SJSA1 (cell line): ENCODE measurements at places on chromosomes 5 and 9. TPM values are rescaled to one million over a fixed set of nuclear protein-coding genes. Genes with fewer than 3 reads are reported as not detected.

- H3K4me1 ChIP-seq, result no peaks in the 10 kb centered on the region
- H3K36me3 ChIP-seq, result no peaks in the 10 kb centered on the region
- no peaks in the 10 kb centered on the region for H3K27me3 ChIP-seq
- no peak overlapping the region for H3K27ac ChIP-seq
Measured at GRCh38 chr5:108830705-108831276, 83.1 kb downstream of the FER start.

DNA sequence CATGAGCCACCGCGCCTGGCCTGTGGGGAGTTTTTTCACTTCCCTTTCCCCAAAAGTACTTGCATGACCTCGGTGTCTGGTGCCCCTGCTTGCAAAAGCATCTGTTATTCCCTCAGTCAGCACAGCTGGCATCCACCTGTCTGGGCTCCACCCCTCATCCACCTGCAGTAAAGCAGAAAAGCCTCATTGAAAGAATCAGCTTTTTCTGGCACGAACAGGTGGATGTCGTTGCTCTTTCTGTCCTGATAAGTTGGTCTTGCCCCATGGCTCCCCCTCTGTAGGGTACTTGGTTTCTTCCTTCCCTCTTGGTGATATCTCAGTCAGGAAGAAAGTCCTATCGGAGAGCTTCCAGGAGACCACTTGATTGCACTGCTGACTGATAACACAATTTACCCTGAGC, 37.4 kb downstream of the WWC1 start:
- H3K27ac ChIP-seq, result no peak overlapping the region
- DNase-seq, result no peak
- peaks cover 25% of the 10 kb centered on the region for H3K4me1 ChIP-seq
- no peak overlapping the region for H3K4me3 ChIP-seq
- no peaks in the 10 kb centered on the region for H3K36me3 ChIP-seq

DNA sequence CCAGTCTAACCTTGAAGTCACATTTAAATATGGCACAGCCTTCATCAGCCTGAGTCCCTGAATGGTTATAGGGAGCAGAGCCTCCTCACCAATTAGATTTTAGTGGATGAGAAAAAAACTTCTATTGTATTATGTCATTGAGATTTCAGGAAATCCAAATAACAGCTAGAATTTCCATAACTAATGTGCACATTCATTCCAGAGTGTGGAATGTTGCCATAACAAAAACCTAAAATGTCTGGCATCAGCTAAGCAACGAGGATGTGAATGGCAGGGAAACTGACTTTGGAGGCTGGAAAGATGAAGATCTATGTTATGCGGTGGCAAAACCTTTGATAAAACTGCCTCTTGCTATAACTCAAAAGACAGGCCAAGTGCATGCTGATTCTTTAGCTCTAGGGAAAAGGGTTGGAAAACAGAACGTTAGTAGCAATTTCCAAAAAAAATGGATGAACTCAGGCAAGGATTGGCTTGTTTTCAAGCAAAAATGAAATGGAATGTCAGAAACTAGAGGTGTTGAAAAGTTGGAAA, 91.3 kb upstream of the NFIB start:
- H3K36me3 ChIP-seq, result no peaks in the 10 kb centered on the region
- H3K4me1 ChIP-seq, result peaks cover 8% of the 10 kb centered on the region
- H3K27ac ChIP-seq, result no peak overlapping the region

DNA sequence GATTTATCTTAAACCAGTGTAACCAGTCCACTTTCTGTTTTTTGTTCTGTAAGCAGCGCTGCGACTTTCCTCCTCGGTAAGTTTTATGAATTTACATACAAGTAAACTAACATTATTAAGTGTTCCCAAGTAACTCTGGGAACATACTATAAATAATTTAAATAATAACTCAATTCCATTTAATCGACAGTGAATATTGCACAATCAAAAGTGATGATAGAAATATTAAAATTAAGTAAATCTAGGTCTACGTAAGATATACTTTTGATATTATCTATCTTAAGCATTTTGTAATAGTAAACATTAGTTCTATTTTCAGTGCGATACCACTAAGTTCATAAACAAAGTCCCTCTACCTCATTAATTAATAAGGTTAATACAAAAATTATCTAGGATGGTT, 7.8 kb downstream of the NFIB start:
- no peaks in the 10 kb centered on the region for H3K36me3 ChIP-seq
- no peak overlapping the region for H3K4me3 ChIP-seq
- no peak for DNase-seq
- no peak overlapping the region for H3K27ac ChIP-seq

- H3K27ac ChIP-seq, result no peak overlapping the region
- H3K27me3 ChIP-seq, result no peaks in the 10 kb centered on the region
- H3K4me3 ChIP-seq, result no peak overlapping the region
- no peaks in the 10 kb centered on the region for H3K4me1 ChIP-seq
- DNase-seq, result no peak
- H3K36me3 ChIP-seq, result no peaks in the 10 kb centered on the region
Measured at GRCh38 chr9:120360046-120360445, 219.9 kb downstream of the CDK5RAP2 start.

DNA sequence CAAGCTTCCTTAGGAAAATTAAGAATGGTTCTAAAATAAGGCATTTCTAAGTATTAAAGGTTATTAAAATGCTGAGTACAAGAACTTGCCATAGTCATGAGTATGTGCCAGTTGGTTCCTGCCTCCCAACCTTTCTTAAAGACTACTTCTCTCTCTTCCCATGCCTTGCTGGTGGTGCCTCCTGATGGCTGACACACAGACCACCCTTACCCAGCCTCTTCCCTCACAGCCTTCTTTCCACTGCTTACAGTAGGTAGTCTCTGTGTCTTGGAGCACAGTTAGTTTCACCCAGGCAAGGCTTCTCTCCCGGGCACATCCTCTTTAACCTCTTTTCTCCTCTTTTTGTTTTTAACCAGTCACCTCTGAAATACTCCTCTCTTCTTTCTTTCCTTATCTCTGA, 20.6 kb upstream of the GPR150 start:
- no peak overlapping the region for H3K27ac ChIP-seq
- DNase-seq, result no peak
- no peaks in the 10 kb centered on the region for H3K36me3 ChIP-seq
- H3K4me3 ChIP-seq, result no peak overlapping the region

Gene MLANA
- total RNA-seq, result not detected in 2 replicates

DNA sequence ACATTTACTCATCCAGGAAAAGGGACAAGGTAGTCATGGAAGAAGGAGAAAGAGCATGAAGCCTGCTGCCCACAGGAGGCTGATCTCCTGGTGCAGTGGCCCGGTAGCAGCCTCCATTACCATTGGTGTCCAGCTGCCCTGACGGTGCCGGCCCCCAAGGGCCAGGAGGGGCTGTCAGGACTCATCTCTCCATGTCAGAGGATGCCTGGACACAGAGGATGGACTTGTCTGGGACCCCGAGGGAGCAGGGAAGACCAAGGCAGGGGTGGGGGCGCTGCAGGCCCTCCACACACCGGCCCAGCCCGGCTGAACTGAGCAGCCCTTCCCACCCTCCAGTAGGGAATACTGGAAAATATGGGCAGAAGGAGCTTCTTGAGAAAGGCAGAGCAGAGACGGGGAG, 52.2 kb downstream of the IRX2 start:
- H3K27ac ChIP-seq, result no peak overlapping the region
- no peak overlapping the region for H3K4me3 ChIP-seq
- H3K36me3 ChIP-seq, result no peaks in the 10 kb centered on the region
- H3K4me1 ChIP-seq, result no peaks in the 10 kb centered on the region

Gene PCDHB10
- 3.3 and 4.7 TPM in 2 replicates for total RNA-seq

GRCh38 chr5:153670101-153670500, 179.6 kb downstream of the GRIA1 start:
- peaks cover 12% of the 10 kb centered on the region for H3K4me1 ChIP-seq
- no peak overlapping the region for H3K4me3 ChIP-seq
- no peak for DNase-seq
- no peak overlapping the region for H3K27ac ChIP-seq
- no peaks in the 10 kb centered on the region for H3K36me3 ChIP-seq

Gene CHSY3
- total RNA-seq, result 0.03 and 0.24 TPM in 2 replicates

Gene MOB3B
- not detected in 2 replicates for total RNA-seq

Gene DAP
- 40.6 and 64.6 TPM in 2 replicates for total RNA-seq

Gene SV2C
- total RNA-seq, result not detected in 2 replicates

- H3K4me1 ChIP-seq, result peaks cover 30% of the 10 kb centered on the region
- peak within 1 kb of the TSS; percentile 74 for H3K27ac ChIP-seq
Measured at GRCh38 chr9:125747053-125747764, at the start of gene PBX3. PBX3 (plus strand) TSS chr9:125747373.

DNA sequence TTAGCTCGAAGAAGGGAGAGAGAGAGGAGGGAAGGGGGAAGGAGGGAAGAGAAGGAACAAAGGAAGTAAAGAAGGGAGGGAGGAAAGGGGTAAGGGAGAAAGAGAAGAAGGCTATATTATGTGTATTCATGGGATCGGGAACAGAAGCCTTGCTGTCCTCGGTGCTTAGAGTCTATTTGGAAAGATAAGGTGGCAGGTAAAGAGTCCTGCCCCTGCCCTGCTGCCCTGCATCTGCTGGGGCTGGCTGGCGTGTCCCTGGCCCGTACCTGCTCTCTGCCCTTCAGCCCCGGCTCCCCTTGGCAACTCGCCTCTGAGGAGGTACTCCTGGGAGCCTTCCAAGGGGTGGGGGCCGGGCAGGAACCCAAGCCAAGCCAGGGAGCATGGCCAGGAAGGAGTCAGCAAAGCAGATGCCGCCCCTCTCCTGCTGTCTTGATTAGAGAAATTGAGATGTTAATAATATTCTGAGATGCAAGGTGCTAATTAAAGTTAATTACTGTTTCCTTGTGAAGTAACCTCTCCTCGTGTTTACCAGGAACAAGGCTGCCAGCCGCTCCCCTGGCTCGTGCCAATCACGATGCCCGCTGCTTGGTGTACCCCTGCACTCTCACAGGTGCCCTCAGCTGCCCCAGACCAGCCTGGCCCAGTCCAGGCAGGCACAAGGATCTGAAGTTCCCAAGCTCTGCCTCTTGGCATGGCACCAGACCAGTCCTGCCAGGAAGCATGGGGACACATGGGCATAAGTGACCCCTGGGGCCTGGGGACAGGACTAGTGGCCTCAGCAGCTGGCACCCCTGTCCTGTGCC, 36.6 kb downstream of the PCDH1 start:
- peaks cover 19% of the 10 kb centered on the region for H3K4me1 ChIP-seq
- DNase-seq, result no peak
- H3K27me3 ChIP-seq, result no peaks in the 10 kb centered on the region
- H3K4me3 ChIP-seq, result no peak overlapping the region

DNA sequence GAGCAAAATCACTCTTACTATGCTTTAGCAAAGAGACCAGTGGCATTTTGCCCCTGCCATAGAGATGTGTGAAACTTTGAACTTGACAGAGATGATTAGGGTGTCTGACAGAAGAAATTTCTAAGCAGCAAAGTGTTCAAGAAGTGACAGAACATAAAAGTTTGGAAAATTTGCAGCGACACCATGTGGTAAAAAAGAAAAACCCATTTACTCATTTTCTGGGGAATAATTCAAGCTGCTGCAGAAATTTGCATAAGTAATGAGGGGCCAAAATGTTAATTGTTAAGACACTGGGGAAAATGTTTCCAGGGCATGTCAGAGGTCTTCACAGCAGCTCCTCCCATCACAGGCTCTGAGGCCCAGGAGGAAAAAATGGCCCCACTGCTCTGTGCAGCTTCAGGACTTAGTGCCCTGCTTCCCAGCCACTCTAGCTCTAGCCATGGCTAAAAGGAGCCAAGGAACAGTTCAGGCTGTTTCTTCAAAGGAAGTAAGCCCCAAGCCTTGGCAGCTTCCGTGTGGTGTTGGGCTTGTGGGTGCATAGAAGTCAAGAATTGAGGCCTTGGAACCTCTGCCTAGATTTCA, 6.1 kb upstream of the AP3B1 start:
- peaks cover 3% of the 10 kb centered on the region; the same call in 1 of the 2 replicates for H3K4me1 ChIP-seq
- H3K27ac ChIP-seq, result no peak overlapping the region
- H3K4me3 ChIP-seq, result no peak overlapping the region
- DNase-seq, result no peak
- H3K36me3 ChIP-seq, result no peaks in the 10 kb centered on the region

DNA sequence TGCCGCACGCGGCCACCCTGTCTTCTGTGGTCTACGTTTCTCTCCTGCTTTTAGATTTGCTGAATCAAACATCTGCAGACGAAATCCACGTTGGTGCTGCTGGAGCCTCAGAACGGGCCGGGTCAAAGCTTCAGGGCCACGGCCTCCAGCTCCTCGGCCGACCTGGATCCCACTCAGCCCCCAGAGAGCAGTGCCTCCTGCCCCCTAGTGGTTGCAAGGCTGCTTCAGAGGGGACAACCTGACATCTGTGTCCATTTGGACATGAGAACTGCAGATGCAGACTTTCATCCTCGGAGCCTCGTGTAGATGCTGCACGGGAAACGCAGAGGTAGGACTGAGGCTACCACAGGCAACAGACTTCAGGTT, 23.0 kb upstream of the SLC6A3 start:
- no peak overlapping the region for H3K27ac ChIP-seq
- no peak for DNase-seq
- no peaks in the 10 kb centered on the region for H3K4me1 ChIP-seq
- H3K27me3 ChIP-seq, result no peaks in the 10 kb centered on the region
- peaks cover 12% of the 10 kb centered on the region for H3K36me3 ChIP-seq
- no peak overlapping the region for H3K4me3 ChIP-seq

- no peaks in the 10 kb centered on the region for H3K4me1 ChIP-seq
- no peak for DNase-seq
- H3K27me3 ChIP-seq, result no peaks in the 10 kb centered on the region
- H3K27ac ChIP-seq, result no peak overlapping the region
Measured at GRCh38 chr5:7983433-7983832, 114.5 kb downstream of the MTRR start.

Gene ZNF782
- total RNA-seq, result 1.6 and 6.8 TPM in 2 replicates

- H3K36me3 ChIP-seq, result no peaks in the 10 kb centered on the region
- no peaks in the 10 kb centered on the region for H3K4me1 ChIP-seq
- no peak for DNase-seq
- no peak overlapping the region for H3K4me3 ChIP-seq
Measured at GRCh38 chr5:28284788-28285187, 1246.4 kb upstream of the CDH9 start.

- H3K27ac ChIP-seq, result no peak overlapping the region
- DNase-seq, result no peak
- H3K4me1 ChIP-seq, result no peaks in the 10 kb centered on the region
- no peaks in the 10 kb centered on the region for H3K36me3 ChIP-seq
- H3K4me3 ChIP-seq, result no peak overlapping the region
Measured at GRCh38 chr5:30765227-30765626, 428.3 kb upstream of the CDH6 start.

DNA sequence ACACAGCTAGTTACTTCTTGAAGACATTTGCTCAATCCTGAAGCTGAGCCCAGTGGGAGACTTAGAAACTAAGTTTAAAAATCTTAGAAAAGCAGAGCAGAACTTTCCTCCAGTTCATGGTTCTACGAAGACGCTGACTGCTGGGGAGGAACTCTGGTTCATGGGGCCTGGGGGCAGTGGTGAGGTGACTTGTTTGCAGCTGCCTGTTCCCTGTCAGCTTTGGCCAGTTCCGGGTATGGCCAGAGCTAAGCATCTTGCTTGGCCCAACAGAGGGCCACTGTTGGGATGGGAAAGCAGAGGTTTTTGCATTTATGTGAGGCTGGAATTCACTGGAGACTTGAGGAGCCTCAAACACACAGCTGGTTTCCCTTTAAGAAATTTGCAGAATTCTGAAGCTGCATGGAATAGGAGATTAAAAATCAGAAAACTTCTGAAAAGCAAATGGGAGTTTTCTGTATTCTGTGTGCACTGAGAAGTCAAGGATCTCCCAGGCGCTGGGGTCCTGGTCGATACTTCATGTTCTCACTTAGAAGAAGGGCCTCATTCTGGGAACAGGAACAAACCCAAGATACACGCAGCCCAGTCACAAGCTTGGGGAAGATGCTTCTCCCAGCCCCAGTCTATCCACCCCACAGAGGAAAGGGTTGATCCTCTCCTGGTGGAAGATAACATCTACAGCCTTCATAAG, 10.6 kb upstream of the HMHB1 start:
- DNase-seq, result no peak
- H3K27ac ChIP-seq, result no peak overlapping the region
- no peak overlapping the region for H3K4me3 ChIP-seq
- no peaks in the 10 kb centered on the region for H3K27me3 ChIP-seq

Gene PCDHGA11
- 0.22 and 0.32 TPM in 2 replicates for total RNA-seq
